ENCODE measurements at places on chromosomes 11 and 22.

DNA sequence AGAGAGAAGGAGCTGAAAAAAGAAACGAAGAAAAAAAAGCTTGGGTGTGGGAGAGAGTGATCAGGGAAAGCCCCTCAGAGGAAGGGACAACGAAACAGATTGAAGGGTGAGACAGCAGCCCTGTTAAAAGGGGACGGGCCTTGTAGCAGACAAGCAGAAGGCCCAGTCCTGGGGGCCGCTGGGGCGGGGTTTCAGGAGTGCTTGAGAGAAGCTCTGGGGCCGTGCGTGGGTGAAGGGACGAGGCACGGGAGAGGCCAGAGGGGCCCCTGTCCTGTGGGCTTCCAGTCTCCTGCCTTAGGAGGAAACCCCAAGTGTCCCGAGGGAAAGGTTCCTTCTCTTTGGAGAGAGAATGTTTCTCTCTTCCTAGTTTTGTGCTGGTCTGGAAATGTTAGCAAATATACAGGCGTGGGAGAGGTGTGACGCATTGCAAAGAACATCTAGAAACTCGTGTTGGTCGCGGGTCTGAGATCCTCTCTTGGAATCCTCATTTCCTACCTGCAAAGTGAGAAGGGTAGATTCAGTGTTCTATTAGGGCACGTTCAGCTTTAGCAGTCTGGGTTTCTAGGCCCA lies 28.6 kb downstream of the ADAMTS15 start:
- DNase-seq, result no peak

DNA sequence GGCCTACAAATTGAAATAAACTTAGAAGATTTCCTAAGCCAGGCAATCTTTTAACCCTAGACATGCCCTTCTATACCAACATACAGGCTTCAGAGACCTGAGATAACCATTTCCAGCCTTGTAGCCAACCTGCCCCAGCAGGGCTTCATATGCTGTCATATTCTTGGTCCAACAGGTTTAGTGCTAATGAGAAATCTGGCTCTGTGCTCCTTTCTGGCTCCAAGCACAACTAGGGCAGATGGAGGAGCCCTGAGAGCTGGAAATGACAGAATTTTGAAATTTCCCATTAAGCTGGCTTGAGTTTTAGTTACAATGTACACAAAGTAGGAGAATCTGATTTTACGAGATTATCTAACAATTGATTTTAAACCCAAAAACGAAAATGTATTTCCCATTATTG lies 323.0 kb upstream of the CCDC90B start:
- DNase-seq, result no peak

DNA sequence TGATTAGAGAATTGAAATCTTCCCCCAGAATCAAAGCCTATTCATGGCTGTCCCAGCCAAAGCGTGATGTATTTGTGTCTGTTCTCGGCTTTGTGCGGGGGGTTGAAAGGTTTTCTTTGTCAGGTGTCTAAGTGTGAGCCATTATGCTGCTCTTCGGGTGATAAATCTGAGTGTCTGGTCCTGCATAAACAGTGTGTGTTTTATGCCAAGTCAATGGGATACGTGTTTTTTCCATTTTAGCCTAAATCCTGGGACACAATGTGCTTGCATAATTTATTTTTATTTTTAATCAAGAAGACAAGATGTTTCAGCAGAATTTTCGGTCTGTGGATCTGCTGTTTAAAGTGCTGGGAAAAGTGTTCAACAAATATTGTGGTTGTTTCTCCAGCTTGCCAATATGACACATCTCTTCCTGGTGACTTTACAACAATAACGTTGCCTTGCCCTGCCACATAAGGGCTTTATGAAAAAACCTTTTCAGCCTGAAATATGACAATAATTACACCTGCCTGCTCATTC lies 267.8 kb downstream of the TBC1D22A start:
- DNase-seq, result no peak

DNA sequence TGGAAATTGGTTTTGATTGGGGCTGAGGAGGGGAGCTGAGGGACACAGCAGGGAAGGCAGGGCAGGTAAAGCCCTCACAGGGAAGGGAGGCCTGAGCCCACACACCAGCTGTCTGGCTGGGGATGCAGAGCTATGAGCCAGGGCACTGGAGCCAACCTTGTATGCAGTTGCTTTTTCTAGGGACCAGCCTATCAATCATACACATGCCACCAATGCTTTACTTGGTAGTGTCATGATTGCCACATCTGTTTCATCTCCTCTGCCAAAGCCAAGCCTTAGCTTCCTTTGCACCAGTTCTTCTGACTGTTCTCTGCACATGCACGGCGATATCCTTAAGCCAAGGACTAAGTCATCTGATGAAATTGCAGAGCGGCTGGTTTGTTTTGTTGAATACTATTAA lies 207.1 kb upstream of the PLET1 start:
- DNase-seq, result no peak

DNA sequence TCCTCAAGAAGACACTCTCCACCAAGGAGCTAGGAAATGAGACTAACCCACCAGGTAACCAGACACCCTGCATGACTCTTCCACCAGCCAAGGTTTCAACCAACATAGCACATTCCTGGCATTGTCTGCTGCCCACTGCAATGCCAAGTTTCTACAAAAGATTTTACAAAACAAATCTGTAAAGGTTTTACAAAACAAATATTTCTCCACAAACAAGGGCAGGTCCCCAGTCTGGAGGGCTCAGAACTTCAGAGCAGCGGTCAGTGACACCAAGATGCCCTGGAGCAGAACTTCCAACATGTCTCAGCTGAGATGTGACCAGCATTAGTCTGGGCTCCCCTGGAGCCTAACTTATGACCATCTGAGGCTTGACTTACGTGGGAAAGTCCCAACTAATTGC lies 14.0 kb downstream of the GALNT18 start:
- DNase-seq, result no peak

- no peak for DNase-seq
Measured at GRCh38 chr11:133136376-133136775, 395.9 kb downstream of the OPCML start.

- no peak for DNase-seq
Measured at GRCh38 chr11:130087294-130087926, 17.7 kb downstream of the APLP2 start.

DNA sequence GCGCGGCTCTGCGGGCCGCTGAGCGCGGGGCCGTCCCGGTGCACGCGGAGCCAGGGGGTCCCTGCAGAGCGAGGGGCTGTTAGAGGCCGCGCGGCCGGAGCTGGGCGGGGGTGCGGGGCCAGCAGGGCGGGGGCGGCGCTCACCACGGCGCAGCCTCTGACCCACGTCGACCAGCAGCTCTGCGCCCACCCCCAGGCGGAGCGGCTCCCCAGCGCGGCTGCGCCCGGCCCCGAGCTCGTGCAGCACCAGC lies 385 bp upstream of the SCO2 start:
- no peak for DNase-seq

DNA sequence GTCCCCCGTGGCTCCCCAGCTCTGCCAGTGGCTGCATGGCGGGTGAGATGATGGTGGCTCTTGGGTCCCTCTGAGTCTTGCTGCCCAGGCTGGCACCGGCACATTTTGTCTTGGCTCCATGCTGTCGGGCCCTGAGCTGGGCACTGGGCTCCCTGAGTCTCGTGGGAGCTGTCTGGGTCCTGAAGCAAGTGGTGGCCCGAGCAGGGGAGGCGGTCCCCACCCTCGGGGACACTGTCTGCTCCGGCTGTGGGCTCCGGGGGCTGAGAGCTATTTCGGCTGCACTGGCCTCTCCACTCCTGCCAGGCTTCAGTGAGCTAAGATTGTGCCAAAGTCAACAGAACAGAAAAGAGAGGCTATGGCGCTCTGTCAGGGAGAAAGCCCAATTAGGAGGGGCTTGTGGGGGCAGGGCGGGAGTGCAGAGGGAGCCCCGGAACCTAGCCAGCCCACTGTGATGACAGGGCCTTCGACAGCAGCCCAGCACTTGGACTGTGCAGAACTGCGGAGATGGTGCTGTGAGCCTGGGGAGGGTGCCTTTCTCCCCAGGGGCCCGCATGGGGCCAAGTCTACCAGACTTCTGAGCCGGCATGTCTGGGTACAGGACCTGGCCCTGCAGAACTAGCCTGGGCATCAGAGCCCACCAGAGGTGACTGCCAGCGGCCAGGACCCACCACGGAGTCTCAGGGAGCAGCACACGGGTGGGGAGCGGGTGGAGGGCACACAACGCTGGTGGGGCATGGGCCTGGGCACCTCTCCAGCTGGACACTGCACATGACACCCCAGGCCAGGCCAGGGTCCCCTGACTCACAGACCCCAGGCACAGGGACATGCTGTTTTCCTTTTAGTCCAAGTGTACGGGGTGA lies 38.0 kb downstream of the RTN4R start:
- DNase-seq, result no peak

DNA sequence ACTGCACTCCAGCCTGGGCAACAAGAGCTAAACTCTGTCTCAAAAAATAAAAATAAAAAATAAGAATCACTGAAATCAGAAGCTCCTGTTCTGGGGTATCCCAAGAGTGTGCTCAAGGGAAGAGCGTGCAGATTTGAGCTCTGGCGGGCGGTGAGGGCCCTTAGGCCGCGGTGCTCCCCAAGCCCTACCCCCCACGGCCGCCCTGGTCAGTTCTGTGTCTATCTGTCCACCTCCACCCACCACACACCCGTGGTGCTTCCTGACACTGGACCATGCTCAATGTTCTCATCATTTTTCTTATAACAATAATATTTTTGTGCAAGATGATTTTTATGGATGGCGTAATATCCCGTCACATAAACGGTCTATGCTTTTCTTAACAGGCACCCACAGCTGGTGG lies 71.1 kb downstream of the RTL6 start:
- no peak for DNase-seq

GRCh38 chr11:97996762-97997161 lies 1024.0 kb upstream of the CNTN5 start:
- DNase-seq, result no peak

GRCh38 chr11:63958008-63958407 lies 16.4 kb upstream of the COX8A start:
- no peak for DNase-seq

DNA sequence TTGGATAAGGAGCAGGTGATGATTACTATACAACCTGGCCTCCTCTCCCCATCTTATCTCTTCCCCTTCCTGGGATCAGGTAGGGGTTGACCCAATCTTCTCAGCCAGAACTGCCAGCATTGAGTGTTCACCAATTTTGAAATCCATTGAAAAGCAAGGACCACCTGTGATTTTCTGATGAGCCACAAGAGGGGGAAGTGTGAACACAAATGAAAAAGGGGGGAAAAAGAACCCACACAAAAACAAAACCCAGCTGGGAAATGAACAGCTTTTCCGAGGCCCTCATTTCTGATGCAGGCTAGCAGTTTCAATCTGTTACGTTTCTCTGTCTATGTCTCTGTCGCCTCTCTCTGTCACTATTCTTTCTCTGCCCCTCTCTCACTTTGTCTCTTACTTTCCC lies 161.9 kb downstream of the INSC start:
- peak; percentile 1 for DNase-seq

GRCh38 chr22:29184849-29185490 lies 20.7 kb upstream of the EMID1 start:
- no peak for DNase-seq

GRCh38 chr11:43410394-43410793 lies 51.7 kb downstream of the TTC17 start:
- DNase-seq, result no peak

DNA sequence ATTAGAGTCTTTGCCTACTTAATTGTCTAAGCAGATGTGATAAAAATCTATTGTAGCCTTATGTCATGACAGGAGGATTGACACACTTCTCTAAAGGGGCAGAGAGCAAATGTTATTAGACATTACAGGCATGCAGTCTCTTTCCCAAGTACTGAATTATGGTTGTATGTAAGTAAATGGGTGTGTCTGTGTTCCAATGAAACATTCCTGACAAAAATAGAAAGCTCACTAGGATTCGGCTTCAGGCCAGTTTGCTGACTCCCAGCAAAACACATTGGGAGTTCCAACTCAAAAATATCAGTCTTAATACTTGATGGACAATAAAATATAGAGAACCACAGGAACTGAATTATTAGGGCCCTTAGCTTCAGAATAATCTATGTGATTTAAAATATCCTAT lies 1480.4 kb downstream of the FAM181B start:
- DNase-seq, result no peak

- DNase-seq, result no peak
Measured at GRCh38 chr22:39625569-39626537, 55.3 kb downstream of the CACNA1I start.

DNA sequence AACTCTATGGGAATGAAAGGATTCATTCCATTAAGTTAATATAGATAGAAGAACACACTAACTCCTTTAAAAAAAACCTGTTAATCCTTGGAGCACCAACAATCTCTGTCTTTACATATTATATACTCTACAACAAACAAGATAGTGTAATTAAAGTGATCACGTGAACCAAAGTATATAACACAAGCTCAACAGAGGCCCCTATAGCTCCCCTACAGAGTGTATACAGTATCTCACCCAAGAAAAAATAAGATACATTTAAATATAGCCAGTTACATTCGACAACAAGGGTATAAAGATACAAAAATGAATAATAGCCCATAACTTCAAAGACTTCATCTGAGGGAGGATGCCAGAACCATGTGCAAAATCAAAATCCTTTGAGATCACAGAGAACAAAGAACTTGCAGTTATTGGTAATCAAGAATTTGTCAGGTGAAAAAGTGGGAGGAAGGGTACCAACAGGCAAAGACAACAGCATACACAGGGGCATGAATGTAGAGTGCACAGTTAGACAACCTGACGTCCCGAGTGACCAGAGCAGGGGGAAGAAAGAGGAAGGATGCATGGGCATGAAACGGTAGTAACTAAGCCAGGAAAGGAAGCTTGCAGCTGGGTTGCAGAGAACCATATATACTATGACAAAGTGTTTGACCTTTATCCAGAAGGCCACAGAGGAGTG lies 4.7 kb downstream of the FCHSD2 start:
- DNase-seq, result no peak

- DNase-seq, result no peak
Measured at GRCh38 chr11:121958323-121958970, 157.6 kb downstream of the BLID start.

DNA sequence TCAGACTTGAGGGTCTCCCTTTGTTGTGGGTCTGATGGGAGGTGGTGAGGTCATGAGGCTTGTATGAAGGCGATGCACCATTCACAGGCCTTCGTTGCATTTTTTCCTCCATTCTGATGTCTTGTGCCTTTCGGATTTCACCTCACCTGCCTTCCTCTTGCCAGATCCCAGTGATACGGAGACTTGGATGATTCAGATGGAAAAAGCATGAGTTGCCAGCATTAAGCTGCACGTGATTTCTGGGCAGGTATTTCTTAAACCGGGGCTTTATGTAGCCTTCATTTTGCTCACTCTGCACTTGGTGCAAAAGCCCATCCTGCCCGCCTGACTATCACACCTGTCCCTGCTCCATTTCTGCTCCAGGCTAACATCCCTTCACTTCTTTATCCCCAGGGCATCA lies 216.7 kb downstream of the SNX19 start:
- no peak for DNase-seq

- no peak for DNase-seq
Measured at GRCh38 chr11:97607291-97608000, 1217.6 kb downstream of the JRKL start.

- DNase-seq, result peak; percentile 11
Measured at GRCh38 chr11:34513682-34514449, at the start of gene ELF5. Gene ELF5, minus strand, starts transcription at chr11:34513794. Its CDS starts 8,045 bp downstream, at chr11:34505749.

GRCh38 chr11:18379201-18379600 lies 15.2 kb upstream of the LDHA start:
- DNase-seq, result no peak

- DNase-seq, result no peak
Measured at GRCh38 chr22:50182176-50183081, 3.3 kb upstream of the TRABD start.

All from NCI-H510A treated with DMSO at 0.1 percent for 48 hours (cell line).